ENCODE measurements at places on chromosomes 7 and 10. TPM values are rescaled to one million over a fixed set of nuclear protein-coding genes. Genes with fewer than 3 reads are reported as not detected.

DNA sequence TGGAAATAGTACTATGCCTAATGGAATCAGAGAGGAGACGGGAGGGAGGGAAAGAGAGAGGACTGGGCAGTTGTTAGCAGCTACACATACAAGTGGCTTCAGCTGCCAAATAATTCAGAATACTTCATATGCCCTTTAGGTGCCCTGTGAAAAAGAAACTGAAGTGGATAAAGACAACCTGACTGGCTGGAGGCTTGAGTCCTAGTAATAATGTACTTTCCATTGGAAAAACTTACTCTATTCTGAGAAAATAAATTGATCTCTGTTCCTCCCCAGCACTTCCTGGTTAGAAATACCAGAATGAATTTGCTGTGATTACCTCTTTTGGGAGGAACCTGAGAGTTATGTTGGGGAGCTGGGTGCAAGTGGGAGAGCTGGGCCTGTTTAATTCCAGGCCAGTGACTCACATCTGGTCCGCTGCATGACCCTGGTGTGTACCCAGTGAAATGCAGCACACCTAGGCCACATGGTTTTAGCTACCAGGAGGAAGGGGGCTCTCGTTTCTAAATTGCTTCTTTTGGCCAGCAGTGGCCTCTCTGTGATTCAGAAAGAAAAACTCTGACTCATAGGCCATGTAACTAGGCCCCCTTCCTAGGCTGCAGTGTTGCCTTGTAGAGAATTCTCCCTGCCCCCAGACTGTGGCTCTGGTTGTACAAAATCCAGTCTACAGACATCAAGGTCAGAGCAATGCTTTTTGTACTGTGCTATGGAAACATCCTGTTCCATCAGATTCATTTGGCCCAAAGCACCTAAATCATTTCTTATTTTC lies 6.5 kb downstream of the AGFG2 start:
- H3K4me3 ChIP-seq: no peak overlapping the region
- H3K27me3 ChIP-seq: no peaks in the 10 kb centered on the region
- no peak overlapping the region for H3K27ac ChIP-seq
- no peak for DNase-seq
- peaks cover 9% of the 10 kb centered on the region for H3K4me1 ChIP-seq
- H3K36me3 ChIP-seq: peaks cover 3% of the 10 kb centered on the region

GRCh38 chr10:49441488-49442476 lies 45.9 kb upstream of the DRGX start:
- H3K27me3 ChIP-seq: no peaks in the 10 kb centered on the region
- no peak overlapping the region for H3K27ac ChIP-seq
- DNase-seq: no peak
- H3K36me3 ChIP-seq: no peaks in the 10 kb centered on the region

Gene SYT15B
- total RNA-seq: not detected

DNA sequence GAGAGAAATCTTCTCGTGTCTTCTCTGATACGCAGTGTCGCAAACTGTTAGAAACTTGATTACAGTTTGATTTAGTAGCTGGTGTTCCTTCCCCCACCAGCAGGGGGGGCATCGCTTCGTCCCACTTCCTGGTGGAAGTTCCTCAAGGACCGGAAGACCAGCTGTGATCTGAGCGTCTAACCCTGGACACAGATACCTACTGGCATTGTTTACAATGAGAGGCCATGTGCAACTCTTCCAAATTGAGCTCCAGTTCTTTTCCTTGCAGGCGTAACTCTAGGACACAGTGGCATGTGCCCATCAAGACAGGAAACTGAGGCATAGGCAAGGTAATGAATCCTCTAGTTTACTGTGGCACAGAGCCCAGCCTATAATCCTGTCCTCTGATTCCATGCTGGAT lies 219.0 kb downstream of the CCDC3 start:
- no peaks in the 10 kb centered on the region for H3K27me3 ChIP-seq
- no peaks in the 10 kb centered on the region for H3K36me3 ChIP-seq
- peak; percentile 77 for DNase-seq
- H3K4me3 ChIP-seq: no peak overlapping the region
- H3K27ac ChIP-seq: no peak overlapping the region
- no peaks in the 10 kb centered on the region for H3K4me1 ChIP-seq

Gene TFEC
- not detected for total RNA-seq

Gene MEST
- total RNA-seq: 16.4 TPM
